Stimulated activated CD4-positive, alpha-beta T cell treated with anti-CD3 and anti-CD28 coated beads, Interleukin-4, amount 100 ng/mL, for 48 hours (primary cell): ENCODE measurements at places on chromosomes 7 and 10.

- no peak for DNase-seq
These were observed 277.7 kb downstream of the DNAJB6 start for GRCh38 chr7:157614457-157615020.

DNA sequence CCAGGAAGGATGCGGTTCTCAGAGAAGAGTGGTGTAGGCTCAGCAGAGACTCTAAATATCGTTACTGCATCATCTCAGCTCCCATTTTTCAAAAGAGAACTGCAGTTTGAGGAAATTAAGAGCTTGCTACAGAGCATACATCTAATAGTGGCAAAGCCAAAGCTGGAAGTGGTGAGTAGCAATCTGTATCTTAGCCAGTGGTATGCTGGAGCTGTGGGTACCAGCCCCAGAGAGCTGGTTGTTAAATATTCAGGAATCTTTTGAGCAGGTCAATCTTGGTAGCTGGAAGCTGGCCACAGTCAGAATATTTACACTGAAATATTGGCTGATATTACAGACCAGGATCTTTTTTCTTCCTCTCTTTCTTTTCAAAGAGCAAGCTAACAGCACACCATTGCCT is 88.4 kb upstream of the STEAP1B start:
- DNase-seq = no peak

- no peak for DNase-seq
These were observed 16.7 kb downstream of the GPRIN2 start for GRCh38 chr10:46539596-46540411.

GRCh38 chr7:122161628-122162027 is 17.6 kb upstream of the AASS start:
- no peak for DNase-seq

GRCh38 chr10:118912961-118913600 is 116.4 kb upstream of the NANOS1 start:
- no peak for DNase-seq

- DNase-seq = no peak
These were observed 57.2 kb downstream of the PAX2 start for GRCh38 chr10:100802607-100803006.

DNA sequence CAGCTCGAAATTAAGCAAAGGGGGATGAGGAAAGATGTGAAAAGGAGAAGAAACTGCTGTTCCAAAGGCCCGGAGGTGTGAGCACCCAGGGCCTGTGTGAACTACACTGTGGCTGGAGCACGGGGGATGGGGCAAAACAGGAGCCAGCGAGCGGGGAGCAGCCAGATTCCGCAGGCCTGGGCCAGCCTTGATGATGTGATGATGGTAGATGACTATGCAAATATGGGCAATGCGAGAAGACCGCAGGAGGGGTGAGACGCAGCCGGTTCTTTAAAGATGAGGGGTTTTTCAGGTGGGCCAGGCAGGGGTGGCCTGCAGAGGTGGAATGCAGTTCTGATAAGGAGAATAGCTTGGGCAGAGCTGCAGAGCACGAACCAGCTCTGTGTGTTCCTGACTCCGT is 61.5 kb downstream of the LANCL2 start:
- no peak for DNase-seq

DNA sequence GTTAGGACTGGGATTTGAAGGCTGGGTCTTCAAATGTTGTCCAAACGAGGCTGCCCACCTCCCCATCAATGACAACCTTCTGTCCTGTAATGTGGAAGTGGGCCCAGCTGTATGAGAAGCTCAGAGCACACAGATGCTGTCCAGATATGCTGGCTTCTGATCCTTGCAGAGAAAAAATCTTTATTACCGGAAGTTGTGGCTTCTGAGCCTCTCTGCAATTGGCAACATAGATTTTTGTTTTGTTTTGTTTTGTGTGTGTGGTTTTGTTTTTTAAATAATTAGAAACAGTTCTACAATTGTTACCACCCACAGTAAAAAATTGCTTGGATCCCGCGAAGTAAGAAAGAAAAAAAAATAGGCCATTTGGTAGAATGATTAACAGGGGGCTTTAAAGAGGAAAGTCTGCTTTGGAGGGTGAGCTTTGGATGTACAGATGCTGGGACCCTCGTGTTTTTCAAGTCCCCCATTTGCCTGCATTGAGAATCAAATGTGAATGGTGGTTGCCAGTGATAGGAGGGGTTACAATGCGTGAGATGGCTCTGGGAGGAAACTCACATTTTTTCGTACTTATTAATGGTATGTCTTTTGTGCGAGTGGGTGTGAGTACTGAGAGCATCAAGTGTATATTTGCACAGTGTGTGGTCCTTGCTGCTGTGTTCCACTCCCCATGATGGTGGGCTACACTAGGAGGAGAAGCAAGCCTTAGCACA is 153.2 kb downstream of the TCF7L2 start:
- DNase-seq = no peak

DNA sequence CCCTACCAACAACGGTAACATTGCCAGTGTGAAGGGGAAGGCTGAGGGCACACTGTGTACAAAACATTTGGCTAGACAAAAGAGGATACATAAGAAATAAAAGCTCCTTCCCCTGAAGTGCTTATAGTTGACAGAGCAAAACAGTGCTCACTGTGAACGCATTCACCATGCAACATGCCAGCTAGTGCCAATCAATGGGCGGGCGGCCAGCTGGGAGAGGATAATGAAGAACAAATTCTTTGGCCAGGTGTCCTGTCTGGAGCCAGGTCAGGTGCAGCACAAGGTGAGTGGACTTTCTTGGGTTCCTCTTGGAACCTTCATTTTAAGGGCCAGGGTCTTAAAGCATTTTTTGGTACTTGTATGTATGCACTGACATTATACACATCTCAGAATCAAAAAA is 106.1 kb downstream of the ICA1 start:
- no peak for DNase-seq

DNA sequence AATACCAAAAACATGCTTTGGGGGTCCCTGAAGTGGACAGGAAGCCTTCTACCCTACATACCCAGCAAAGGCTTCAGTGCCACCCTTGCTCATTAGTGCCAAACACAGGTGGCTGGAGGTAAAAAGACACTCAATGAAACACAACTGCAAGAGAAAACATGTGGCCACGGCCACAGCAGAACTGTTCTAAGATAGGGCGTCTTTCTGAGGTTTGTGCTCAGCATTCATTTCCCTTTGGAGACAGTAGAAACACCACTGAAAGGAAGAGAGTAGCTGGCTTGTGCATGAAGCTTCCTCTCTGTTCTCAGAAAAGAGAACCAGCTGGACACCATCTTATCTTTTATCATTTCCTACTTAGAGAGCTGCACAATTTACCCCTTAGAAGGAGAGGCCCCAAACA is 143.0 kb downstream of the PLXNA4 start:
- DNase-seq = no peak

- no peak for DNase-seq
These were observed 63.4 kb upstream of the NPTX2 start for GRCh38 chr7:98553666-98554065.

- peak; percentile 60 for DNase-seq
These were observed 37.2 kb upstream of the PCBD1 start for GRCh38 chr10:70925377-70926225.

DNA sequence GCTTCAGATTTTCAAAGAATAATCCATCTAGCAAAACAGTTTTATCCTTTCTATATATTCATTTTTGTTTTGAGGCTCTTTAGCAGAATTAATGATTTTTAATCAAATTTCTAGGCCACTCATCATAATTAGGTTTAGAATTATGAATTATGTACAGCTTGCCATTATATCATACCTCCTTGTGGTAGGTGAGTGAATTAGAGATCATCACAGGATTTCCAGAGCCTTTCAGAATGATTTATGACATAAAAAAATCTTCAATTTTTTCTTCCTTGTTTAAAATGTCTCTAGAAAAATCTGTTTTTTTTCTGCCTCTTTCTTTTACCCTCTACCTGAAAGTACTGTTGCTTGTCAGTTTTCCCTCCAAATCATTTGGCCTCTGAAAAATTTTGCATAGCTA is 433.3 kb downstream of the LRMDA start:
- no peak for DNase-seq

DNA sequence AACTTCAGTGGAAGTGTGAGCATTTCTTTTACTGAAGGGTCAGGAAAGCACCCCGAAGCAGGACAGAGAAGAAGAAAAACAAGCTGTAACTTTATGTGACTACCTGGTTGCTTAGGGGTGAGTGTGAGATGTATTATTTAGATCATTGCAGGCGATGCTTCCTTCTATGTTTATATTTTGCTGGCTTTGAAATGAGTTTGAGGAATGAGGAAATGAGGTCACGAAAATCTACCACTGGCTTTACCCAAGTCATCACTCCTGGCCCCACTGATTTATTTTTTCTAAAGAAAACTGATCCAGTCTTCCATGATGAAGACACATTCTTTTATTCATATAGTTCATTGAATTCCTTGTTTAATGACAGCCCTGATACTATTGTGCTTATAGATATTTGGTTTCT is 716.6 kb upstream of the FZD8 start:
- DNase-seq = no peak

DNA sequence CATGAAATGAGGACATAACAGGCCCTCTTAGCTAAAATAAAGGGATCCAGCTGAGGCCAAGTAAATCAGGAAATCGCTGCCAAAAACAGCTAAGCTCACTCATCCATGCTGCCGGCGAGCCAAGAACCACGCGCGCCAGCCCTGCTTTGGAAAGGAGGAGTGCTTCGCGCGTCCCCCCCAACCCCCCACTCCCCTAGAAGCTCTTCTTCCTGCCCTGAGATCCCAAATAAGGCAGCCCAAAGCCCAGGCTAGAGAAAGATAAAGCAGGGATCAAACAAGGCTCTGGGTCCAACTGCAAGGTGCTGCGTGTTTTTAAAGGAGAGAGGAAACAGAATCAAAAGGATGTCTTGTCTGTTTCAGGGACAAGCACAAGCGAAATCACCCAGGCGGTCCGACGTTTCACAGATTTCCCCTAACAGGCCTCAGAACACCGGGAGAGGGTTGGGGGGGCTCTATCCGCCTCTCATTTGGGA is 168.3 kb upstream of the AUTS2 start:
- no peak for DNase-seq

DNA sequence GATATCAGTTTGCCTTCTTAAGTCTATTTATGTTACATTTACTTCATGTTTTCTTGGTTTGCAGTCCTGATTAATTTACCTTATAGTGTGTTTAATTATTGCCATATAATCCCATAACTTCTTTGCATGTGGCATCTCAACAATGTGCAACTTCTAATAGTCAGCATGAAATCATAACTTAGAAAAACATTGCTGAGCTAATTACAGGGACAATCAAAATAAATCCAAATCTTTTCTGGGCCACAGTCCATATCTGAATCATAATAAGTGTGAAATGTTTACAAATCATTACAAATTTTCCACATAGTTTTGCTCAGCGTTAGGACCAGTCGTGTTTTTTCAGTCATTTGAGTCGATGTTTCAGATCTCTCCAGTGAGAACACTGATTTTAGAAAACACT is 29.1 kb upstream of the CABCOCO1 start:
- no peak for DNase-seq

- DNase-seq = no peak
These were observed 311.2 kb downstream of the RNLS start for GRCh38 chr10:88271761-88272543.

GRCh38 chr10:10677479-10677878 is 340.2 kb upstream of the CELF2 start:
- DNase-seq = peak; percentile 28

GRCh38 chr10:83166344-83166743 is 973.0 kb upstream of the GHITM start:
- no peak for DNase-seq

DNA sequence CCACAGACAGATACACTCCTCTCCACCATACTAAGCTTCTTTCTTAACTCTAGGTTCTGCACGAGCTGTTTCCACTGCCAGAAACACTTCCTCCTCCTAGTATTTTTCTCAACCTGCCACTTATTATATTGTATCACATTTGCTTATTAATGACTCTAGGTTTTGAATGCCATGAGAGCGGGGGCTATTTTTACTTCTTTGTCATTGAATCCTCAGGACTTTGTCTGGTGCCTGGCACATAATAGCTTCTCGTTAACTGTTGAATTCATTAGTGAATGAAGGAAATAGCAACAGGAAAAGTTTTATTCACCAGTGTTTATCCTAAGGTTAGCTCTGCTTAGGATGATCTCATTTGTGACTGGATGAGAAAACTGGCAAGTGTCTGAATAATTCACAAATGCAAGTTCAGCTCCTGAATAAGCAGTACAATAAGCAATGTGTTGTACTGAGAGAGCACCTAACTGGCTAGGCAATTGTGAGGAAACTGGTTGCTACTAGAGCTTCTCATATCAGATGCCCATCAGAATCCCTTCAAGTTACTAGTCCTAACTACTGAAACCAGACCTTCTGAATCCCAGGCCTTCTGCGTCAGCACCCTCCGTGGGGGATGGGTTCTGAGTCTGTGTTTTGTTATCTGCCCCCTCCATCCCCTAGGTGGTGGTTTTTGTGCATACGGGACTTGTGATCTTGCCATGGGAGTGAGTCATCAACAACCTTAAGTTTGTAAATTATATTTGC is 92.7 kb downstream of the LSMEM1 start:
- no peak for DNase-seq

DNA sequence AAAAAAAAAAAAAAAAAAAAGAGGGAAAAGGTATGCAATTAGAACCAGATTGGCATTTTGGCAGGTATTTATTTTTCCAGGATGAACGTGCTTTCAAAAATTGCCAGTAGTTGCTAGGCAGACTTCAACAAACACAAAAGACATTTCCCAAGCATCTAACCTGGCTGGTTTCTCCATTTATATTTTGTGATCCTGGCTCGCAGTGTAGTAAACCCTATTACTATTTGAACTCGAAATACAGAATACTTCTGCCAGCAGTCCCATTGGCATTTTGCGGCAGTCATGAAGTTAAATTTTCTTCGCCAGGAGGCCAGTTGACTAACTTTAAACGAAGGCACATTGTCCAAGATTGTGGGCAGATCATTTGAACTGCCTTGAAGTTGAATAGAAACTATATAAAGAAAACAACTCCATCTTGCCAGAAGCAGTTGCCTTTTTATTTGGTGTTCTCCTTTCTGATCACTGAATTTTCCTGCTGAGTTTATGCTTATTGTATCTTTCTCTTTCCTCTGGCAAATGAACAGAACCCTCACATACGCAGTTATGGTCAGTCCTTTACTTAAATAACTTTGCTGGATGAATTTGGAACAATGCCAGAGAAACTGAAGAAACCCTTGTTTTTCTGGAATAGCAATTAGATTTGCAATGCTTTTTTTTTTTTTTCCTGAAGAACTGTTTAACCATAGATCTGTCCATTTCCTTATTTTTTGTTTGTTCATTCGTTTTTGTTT is 132.9 kb downstream of the BICC1 start:
- DNase-seq = no peak

DNA sequence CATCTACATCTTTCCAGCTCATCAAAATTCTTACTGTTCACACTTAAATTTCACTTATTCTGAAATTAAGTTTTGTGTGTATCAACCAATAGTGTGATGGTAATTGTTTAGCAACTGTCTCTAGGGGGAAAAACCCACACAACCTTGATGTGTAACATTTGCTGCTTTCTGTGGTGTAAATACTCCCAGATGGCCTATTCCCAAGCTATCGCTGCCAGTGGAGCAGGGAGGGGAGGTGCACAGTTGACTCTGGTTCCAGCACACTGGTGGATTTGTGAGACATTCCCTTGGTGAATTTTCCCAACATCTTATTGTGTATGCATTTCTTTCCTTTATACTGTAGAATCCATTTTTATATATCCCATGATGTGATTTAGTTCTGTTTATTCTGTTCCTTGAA is 275.9 kb upstream of the SHH start:
- DNase-seq = no peak

- DNase-seq = no peak
These were observed 103.5 kb downstream of the ADARB2 start for GRCh38 chr10:1633783-1634182.

GRCh38 chr10:104581884-104582601 is 59.0 kb upstream of the SORCS3 start:
- no peak for DNase-seq
